ENCODE measurements at places on chromosomes 7 and 10.

- DNase-seq, result no peak
Observed at GRCh38 chr7:3301449-3301731, 338 bp downstream of the SDK1 start.

DNA sequence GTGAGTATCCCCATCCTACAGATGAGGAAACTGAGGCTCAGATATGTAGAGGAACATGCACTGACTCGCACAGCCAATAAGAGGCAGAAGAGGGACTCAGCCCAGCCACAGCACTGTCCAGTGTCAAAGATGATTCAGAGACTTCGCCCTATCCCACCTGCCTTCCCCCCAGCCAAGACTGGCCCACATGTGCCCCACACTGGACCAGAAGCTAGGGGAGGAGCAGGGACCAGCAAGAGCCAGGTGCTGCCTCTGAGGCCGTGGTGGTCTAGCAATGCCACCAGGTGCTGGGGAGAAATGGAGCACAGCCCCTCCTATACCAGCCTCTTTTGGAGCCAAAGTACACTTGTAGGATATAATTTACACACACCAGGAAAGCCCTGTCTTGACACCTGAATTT, 22.3 kb downstream of the GRID1 start:
- DNase-seq, result no peak

DNA sequence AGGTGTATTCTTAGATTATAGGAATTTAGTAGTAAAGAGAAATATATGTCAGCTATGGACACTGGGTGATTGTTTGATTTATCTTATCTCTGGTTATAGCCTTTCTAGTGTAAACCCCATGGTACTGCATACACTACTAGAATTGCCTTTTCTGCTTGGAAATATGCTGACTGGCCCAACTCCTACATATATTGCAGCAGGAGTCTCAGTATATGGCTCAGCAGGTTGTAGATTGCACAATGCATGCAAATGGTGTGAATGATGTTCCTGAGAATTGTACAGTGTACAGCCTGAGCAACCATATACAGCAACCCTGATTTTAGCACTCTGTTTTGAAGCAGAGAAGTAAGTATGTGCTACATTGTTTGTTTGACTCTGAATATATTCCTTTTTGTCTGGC, 153.4 kb upstream of the NPY start:
- no peak for DNase-seq

DNA sequence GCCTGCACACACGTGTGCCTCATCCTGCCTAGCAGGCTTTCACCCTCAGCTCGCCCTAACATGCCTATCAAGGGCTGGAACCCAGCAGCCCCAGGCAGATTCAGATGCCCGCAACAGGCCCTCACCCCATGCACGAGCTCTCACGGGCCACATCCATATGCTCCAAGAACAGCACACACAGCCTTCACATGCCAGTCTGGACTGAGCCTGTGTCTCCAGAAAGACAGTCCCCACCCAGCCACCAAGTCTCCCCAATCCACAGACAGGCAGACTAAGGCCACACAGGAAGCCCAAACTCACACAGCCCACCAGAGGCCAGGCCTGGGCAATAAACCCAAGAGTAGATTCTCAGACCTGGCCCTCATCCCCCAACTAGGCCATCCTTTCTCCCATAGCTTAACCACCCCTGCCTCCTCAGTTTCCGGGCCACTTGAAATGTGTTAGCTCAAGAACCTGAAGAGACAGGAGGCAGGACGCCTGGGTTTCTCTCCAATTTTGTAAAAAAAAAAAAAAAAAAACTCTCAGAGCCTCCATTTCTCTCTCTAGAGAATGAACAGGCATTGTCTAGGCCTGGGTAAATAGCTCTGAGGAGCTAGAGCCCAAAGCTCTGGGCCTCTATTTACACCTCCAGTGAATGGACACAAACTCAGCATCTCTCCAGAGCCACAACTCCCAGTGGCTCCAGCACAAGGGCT, 6.8 kb downstream of the LDB1 start:
- no peak for DNase-seq

GRCh38 chr10:110493832-110494426, 3.8 kb upstream of the DUSP5 start:
- DNase-seq, result no peak

DNA sequence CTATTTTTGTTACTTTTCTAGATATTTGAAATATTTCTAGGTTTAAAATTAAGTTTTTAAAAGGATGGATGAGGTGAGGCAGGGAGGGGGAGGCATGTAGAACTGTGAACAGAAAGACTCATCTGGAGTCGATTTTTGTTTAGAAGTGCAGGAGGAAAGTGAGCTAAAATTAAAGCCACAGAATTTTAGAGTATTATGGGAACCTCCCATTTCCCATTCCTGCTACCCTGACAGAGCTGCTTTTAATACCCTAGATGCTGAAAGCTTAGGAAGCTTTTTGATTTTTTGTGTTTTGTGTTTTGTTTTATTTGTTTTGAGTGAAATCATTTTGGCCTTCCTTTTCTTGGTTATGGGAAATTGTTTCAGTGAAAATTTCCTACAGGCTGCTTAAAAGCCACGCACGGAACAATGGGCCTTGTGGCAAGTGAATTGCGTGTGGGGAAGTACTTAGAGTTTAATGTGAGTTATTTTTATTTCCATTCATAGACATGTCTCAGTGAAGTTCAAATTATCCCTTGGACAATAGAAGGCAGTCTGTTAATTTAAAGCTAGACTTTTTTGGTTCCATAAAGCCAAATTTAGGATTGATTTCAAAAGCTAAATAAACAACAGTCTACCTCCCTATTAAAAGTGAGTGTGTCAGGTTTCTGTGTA, 102.0 kb upstream of the HDAC9 start:
- DNase-seq, result no peak
